ENCODE measurements at places on chromosomes 2 and 18.

- DNase-seq = no peak
These were observed 79.9 kb upstream of the ARHGAP28 start for GRCh38 chr18:6649421-6650126.

DNA sequence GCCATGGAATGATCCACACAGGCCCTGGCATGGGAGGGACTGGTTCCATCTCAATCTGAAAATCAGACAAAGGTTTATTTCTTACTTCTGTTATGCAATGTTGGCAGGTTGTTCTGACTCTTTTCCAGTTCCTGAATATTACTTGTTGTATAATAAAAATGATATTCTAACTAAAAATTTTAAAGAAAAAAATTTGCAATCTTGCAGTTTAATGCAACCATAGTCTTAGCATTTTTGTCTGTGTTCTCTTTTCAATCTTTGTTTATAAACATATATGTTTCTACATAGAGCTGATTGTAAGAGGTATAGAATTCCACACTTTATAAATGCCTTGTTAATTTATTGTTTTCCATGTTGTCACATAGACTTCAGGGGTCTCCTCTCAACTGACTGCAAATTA lies 143.4 kb downstream of the RPIA start:
- DNase-seq = no peak

DNA sequence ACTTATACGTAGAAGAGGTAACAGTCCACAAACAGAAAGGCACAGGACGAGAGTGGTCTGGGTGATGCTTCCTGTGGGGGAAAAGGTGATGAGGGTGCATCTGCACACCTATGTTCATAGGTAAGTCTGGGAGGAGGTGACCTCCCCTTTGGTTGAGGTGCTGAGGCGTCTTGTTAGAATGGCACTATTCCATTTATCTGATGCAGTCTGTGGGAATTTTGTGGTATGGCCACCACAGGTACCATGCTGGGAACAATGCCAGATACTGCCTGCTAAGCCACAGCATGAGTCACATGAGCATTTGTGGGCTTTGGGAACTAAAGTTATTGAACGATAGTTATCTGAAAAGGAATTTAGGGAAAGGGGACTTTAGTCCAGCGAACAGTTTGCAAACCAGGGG lies 27.9 kb downstream of the IL37 start:
- DNase-seq = no peak

DNA sequence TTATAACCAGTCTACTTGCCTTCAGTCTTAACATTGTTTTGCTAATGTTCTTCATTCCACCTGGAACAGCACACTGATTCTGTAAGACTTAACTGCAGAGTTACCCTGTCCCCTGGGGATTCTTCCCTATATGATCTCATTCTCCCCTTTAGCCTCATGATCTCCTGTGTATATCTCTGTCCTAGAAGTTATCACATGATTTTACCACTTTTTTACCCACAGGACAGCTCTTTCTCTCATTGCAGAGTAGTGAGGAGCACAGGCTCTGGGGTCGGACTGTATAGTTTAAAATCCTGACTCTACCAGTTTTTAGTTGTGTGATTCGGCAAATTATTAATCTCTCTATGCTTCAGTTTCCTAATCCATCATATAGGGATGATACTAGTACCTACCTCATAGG lies 14.2 kb upstream of the EXOC6B start:
- no peak for DNase-seq

- DNase-seq = no peak
These were observed 164.9 kb upstream of the HAAO start for GRCh38 chr2:42957109-42957860.

DNA sequence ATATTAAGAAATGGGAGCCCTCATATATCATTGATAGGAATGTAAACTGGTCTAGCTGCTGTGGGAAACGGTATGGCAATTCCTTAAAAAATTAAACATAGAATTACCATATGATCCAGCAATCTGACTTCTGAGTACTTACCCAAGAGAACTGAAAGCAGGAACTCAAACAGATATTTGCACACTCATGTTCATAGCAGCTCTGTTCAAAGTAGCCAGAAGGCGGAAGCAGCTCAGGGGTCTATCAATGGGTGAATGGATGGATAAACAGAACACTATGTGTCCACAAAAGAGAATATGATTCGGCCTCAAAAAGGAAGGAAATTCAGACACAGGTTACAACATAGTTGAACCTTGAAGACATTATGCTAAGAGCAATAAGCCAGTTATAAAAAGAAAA lies 135.7 kb upstream of the NDUFV2 start:
- DNase-seq = no peak

GRCh38 chr2:199273042-199273511 lies 184.7 kb downstream of the SATB2 start:
- DNase-seq = no peak

DNA sequence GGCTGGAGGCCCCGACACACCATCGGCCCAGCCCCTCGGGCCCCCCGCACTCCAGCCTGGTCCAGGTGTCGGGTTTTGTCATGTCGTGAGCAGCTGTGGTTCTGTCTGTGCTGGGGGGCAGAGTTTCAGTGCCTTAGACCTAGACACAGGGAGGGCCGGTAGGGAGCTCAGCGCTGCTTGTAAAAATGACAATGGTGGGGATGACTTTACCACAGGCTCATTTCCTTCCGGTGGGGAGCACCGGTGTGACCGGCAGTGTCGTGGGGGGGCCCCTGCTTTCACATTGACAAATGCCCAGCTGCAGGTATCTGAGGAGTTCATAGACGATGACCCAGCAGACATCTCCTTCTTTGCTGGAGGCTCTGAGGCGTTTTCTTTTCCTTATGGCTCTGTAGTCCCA lies 66.9 kb downstream of the STK25 start:
- DNase-seq = no peak

DNA sequence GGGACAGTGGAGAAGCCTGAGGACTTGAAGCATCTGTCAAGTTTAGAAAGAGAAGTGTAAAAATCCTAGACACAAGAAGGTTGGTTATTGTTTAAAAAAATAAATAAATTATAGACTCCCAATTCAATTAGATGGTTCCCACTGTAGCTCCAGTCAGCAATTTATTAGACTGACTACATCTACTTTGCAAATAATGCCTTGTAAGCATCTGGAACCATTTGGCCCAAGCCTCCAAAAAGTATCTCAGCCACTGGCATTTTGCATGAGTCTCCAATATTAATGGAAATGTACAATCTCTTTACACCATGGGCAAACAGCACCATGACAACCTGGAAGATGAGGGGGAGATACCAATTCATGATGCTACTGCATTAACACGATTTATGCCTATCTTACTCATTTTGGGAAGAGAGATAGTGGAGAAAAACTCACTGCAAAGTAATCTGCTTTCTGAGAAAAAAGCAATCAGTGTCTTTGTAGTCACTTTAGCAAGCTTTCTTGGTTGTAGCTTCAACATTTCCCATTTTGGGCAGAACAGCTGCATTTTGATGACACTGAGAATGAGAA lies 2.8 kb downstream of the NYAP2 start:
- DNase-seq = no peak

GRCh38 chr18:76338619-76339245 lies 156.3 kb downstream of the ZNF516 start:
- DNase-seq = no peak

- DNase-seq = no peak
These were observed 231.7 kb downstream of the TRIB2 start for GRCh38 chr2:12948231-12948960.

Data from stimulated activated CD4-positive, alpha-beta T cell treated with anti-CD3 and anti-CD28 coated beads, Interleukin-1b, Interleukin-23, amount 100 ng/mL, for 4 hours (primary cell).